ENCODE measurements at places on chromosomes 1 and 21. TPM values are rescaled to one million over a fixed set of nuclear protein-coding genes. Genes with fewer than 3 reads are reported as not detected.

DNA sequence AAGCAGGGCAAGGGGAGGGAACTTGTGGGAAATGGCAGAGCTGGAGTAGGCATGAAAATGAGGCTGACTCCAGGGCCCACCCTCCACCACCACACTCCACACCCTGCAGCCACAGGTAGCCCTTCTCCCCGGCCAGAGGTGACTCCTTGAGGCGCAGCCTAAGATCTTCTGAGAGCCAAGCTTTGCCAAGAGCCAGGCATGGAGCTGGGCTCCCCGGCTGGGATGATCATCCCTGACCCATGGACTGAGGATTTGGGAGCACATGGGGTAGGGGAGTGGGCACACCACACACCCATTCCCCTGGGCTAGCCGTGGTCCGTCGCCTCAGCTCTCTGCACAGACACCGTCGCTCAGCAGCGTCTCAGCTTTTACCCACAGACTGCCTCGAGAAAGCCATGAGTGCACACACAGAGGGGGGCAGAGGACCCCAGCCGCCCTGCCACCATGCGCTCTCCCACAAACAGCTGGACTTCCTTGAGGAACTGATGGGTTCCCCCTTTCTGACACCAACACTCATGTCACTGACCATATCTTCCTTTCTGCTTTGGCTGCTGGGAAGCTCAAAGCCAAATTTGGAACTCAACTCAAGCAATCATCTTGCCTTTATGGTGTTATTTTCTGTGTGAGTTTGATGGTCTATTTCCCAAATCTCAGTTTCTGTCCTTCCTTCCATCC, 123.6 kb upstream of the RUNX3 start:
- no peak for DNase-seq

DNA sequence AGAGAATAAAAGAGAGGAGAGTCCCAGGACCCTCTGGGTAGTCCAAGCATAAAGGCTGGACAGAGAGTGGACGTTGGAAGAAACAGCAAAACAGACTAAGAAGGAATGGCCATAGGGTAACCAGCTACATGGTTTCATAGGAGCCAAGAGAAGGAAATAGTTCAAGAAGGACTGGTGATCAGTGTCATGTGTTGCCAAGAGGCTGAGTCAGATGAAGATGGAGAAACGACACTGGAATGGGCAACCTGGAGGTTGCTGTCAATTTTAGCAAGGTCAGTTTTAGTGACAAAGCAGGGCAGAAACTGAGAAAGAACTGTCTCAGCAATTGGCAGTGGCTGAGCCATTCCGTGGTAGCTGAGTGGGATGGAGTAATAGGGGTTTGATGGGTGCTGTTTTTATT, 41.4 kb downstream of the HMGB4 start:
- DNase-seq, result no peak

DNA sequence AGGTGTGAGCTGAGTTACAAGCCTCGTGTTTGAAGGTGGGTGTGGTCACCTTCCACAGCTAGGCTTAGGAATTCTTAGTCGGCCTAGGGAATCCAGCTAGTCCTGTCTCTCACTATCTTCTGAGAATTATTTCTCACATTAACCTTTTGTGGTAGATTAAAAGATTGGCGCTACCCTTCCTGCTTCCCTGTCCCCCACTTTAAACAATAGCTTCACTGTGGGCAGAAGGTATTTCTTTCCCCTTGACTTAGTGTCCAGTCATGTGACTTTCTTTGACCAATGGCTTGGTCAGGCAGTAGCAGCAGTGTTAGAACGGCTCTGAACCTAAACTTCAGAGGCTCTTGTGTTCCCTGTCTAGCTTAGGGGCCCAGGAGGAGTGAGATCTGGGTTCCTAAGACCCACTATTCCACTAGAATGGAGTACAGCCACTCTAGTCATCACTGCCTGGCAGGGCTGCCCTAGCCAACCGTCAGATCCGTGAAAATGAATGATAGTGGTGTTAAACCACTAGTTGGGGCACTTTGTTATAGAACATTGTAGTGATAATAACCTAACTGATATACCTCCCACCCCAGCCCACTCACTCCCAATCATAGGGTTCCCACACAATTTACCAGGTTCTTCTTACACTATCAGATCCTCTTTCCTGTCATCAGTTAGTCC, 13.9 kb upstream of the C1orf141 start:
- DNase-seq, result no peak

GRCh38 chr1:46948629-46949416, 7.5 kb upstream of the CYP4A11 start:
- no peak for DNase-seq

GRCh38 chr1:107132780-107133179, 8.1 kb upstream of the NTNG1 start:
- DNase-seq, result no peak

GRCh38 chr1:205049479-205049878, 6.5 kb downstream of the CNTN2 start:
- DNase-seq, result no peak

- DNase-seq, result no peak
These were observed 4.9 kb upstream of the ABCD3 start for GRCh38 chr1:94413311-94413710.

DNA sequence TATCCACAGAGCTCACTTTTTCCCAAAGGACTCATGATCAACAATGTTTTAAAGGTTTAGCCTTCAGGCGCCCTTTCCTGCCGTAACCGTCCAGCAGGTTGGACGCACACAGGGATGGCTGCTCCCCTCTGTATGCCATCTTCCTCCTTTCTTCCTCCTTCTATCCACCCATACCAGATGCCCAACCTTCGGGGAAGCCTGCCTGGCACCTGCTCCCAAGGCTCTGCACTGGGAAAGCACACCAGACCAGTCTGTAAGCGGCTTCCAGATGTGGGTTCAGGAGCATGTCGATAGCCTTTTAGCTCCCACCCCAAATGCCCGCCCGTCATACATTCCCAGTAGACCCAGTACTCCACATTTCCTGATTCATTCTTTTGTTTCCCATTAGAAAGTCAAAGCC, 52.9 kb downstream of the STUM start:
- peak; percentile 47 for DNase-seq

GRCh38 chr21:46061518-46061917, 36.4 kb upstream of the COL6A2 start:
- no peak for DNase-seq

GRCh38 chr1:172277989-172278388, 142.5 kb upstream of the C1orf105 start:
- no peak for DNase-seq

DNA sequence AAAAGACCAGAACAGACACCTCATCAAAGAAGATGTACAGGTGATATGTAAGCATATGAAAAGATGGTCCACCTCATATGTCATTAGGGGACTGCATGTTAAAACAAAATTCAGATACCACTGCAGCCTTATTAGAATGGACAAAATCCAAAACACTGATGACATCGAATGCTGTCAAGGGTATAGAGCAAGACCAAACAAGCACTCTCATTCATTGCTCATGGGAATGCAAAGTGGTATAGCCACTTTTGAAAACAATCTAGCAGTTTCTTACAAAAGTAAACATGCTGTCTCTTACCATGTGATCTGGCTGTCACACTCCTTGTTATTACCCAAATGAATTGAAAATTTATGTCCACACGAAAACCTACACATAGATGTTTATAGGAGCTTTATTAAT, 426.6 kb upstream of the ESRRG start:
- DNase-seq, result no peak

- DNase-seq, result no peak
These were observed 192.3 kb downstream of the SLC45A1 start for GRCh38 chr1:8510041-8510823.

DNA sequence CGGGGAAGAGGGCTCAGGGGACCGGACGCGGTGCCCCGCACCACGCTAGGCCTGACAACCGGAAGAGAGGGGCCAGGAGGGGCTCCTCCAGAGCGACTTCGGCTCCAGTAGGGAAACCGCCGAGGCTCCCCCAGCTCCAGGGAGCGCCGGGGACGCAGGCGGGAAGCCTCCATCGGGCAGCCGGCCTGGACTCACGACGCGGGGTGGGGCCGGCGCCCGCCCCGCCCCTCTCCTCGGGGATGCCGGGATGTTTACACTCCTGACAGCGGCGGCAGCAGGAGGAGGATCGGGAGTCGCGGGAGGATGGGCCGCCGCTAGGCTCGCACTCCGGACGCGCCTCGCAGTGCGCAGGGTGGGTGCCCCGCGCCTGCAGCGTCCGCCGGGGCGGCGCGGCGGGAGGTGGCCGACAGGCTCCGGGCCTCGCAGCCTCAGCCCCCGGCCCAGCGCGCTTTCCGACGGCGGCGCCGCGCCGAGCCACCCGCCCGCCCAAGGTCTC, at the start of gene NEK7:
TSS of gene NEK7 (plus strand) at position 254 of the 496 bp plus-strand sequence. CDS start 75,583 bp downstream, outside the sequence.
- peak; percentile 94 for DNase-seq

- DNase-seq, result no peak
These were observed 28.4 kb downstream of the RNF2 start for GRCh38 chr1:185073725-185074124.

DNA sequence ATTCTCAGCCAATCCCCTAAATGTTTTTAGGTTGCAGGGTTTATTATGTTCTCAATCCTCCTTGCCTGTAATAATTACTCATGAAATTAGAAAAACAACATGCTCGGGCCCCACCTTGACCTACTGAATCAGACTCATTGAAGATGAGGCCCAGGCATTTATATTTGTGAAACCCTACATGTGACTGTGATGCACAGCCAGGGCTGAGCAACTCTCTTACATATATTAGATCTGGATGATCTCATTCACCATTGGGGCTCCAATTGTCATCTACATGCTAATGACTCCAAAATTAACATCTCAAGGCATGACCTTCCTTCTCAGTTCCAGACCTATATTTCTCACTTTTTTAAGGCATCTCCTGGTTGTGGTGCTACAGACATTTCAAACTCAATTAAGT, 103.3 kb downstream of the WDR3 start:
- DNase-seq, result no peak

GRCh38 chr1:241591736-241592135, 48.4 kb downstream of the CHML start:
- DNase-seq, result no peak

- no peak for DNase-seq
These were observed 120.7 kb downstream of the BACH1 start for GRCh38 chr21:29419422-29419821.

The CD1B gene
- total RNA-seq, result not detected

The ZNF593OS gene
- not detected for total RNA-seq

The CSMD2 gene
- total RNA-seq, result 0.70 TPM

The ST6GALNAC3 gene
- 4.1 TPM for total RNA-seq

The LGR6 gene
- 0.86 TPM for total RNA-seq

The ATP6V1G3 gene
- total RNA-seq, result not detected

The SLC2A5 gene
- 1.5 TPM for total RNA-seq

The KIF2C gene
- 1.3 TPM for total RNA-seq

The DNAH14 gene
- total RNA-seq, result 2.2 TPM

The AK5 gene
- total RNA-seq, result 1.3 TPM

Measured in cardiac septum (tissue), 1 donor.